Vagina (tissue), 2 donors: ENCODE measurements at places on chromosomes 7 and 10. TPM values are rescaled to one million over a fixed set of nuclear protein-coding genes. Genes with fewer than 3 reads are reported as not detected.

The AKR1C4 gene
- total RNA-seq: not detected

The KEL gene
- 2.2 TPM for total RNA-seq

GRCh38 chr7:92797693-92798092 lies 38.7 kb downstream of the CDK6 start:
- no peaks in the 10 kb centered on the region for H3K36me3 ChIP-seq
- H3K4me1 ChIP-seq: peaks cover 39% of the 10 kb centered on the region
- no peaks in the 10 kb centered on the region for H3K27me3 ChIP-seq
- no peak for DNase-seq
- no peak overlapping the region for H3K27ac ChIP-seq
- no peak overlapping the region for H3K4me3 ChIP-seq

DNA sequence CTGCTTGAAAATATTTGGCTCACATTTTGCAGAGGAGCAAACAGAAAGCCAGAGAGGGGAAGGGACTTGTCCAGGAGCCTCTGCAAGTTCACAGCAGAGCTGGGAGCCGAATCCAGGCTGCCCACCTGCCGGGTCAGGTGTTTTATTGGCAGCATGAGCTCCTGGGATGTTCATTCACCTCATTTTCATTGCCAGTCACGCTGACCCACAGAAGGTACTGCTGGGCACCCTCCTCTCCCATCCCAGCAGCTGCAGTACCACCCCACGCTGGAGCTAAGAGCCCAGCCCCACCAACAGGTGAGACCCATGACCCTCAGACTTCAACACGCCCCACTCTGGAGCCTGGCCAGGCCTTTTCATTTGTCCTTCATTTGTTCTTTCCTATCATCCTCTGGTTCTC lies 102.7 kb downstream of the GRID1 start:
- DNase-seq: peak; percentile 64
- H3K27me3 ChIP-seq: no peaks in the 10 kb centered on the region
- no peaks in the 10 kb centered on the region for H3K36me3 ChIP-seq
- peaks cover 20% of the 10 kb centered on the region for H3K4me1 ChIP-seq

The RAMP3 gene
- 50.1 TPM for total RNA-seq

GRCh38 chr10:126475074-126475691 lies 86.9 kb upstream of the ADAM12 start:
- H3K27ac ChIP-seq: no peak overlapping the region
- no peaks in the 10 kb centered on the region for H3K27me3 ChIP-seq
- H3K4me1 ChIP-seq: no peaks in the 10 kb centered on the region

- H3K27ac ChIP-seq: no peak overlapping the region
- no peak overlapping the region for H3K4me3 ChIP-seq
- H3K27me3 ChIP-seq: no peaks in the 10 kb centered on the region
- no peaks in the 10 kb centered on the region for H3K4me1 ChIP-seq
- no peaks in the 10 kb centered on the region for H3K36me3 ChIP-seq
These were observed 245.1 kb upstream of the AOAH start for GRCh38 chr7:36969376-36969775.

- H3K27ac ChIP-seq: no peak overlapping the region
- no peaks in the 10 kb centered on the region for H3K36me3 ChIP-seq
- DNase-seq: no peak
- no peaks in the 10 kb centered on the region for H3K4me1 ChIP-seq
- no peaks in the 10 kb centered on the region for H3K27me3 ChIP-seq
- no peak overlapping the region for H3K4me3 ChIP-seq
These were observed 23.7 kb downstream of the SRRM3 start for GRCh38 chr7:76225379-76225778.

- no peak overlapping the region for H3K4me3 ChIP-seq
- no peaks in the 10 kb centered on the region for H3K36me3 ChIP-seq
- peak overlapping the region; percentile 93 for H3K27ac ChIP-seq
- H3K4me1 ChIP-seq: peaks cover 29% of the 10 kb centered on the region
These were observed 1.8 kb upstream of the CSGALNACT2 start for GRCh38 chr10:43136432-43136831.

DNA sequence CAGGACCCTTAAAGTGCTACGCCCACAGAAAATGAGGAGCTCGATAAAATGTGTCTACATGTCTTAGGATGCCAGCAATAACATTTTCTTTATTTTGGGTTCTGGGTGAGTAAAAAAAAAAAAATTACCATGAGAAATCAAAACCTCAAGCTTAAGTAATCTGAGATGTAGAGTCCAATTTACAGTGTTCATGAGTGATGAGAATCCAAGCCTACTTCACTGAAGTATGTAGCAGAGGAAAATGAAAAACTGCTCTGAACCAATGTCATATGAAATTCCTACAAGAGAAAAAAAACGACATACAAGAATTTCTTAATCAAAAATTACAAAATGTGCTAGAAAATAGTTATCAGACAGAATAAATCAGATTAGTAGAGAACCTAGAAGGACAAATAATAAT lies 274.4 kb downstream of the HTR7 start:
- no peak overlapping the region for H3K4me3 ChIP-seq
- no peaks in the 10 kb centered on the region for H3K4me1 ChIP-seq
- no peaks in the 10 kb centered on the region for H3K27me3 ChIP-seq
- DNase-seq: no peak

GRCh38 chr10:110755781-110756180 lies 111.6 kb downstream of the RBM20 start:
- H3K27ac ChIP-seq: no peak overlapping the region
- H3K27me3 ChIP-seq: no peaks in the 10 kb centered on the region
- H3K36me3 ChIP-seq: no peaks in the 10 kb centered on the region
- peak; percentile 60 for DNase-seq

GRCh38 chr10:104750291-104750690 lies 109.2 kb downstream of the SORCS3 start:
- H3K27me3 ChIP-seq: no peaks in the 10 kb centered on the region
- no peak for DNase-seq
- H3K4me1 ChIP-seq: no peaks in the 10 kb centered on the region
- no peak overlapping the region for H3K4me3 ChIP-seq

The KLHL7 gene
- 21.6 TPM for total RNA-seq

The LRRD1 gene
- total RNA-seq: 0.49 TPM

GRCh38 chr7:54846273-54846672 lies 87.3 kb upstream of the SEC61G start:
- no peak overlapping the region for H3K4me3 ChIP-seq
- H3K27me3 ChIP-seq: no peaks in the 10 kb centered on the region
- no peaks in the 10 kb centered on the region for H3K36me3 ChIP-seq
- DNase-seq: no peak
- H3K4me1 ChIP-seq: peaks cover 6% of the 10 kb centered on the region
- H3K27ac ChIP-seq: no peak overlapping the region

- no peaks in the 10 kb centered on the region for H3K4me1 ChIP-seq
- DNase-seq: no peak
- H3K36me3 ChIP-seq: no peaks in the 10 kb centered on the region
- H3K27ac ChIP-seq: no peak overlapping the region
- H3K27me3 ChIP-seq: no peaks in the 10 kb centered on the region
These were observed 92.9 kb downstream of the SRPK2 start for GRCh38 chr7:105295596-105296352.

DNA sequence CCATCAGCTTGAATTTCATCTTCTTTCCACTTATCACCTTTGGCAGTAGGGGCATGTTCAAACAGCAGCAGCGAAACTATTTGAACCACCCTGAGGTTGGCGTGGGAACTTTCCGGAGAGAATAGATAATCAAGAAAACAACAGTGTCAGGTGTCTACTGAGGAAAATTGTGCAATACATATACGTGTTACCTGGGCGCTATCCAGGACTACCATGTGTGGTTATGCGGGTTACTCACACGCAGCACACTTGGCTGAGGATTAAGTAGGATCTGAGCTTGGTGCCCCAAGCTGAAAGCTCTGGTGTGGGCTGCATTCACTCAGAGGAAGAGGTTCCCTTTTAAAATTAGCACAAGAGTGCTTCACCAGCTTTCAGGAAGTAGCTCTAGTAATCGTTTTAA lies 8.8 kb upstream of the ABI1 start:
- H3K27me3 ChIP-seq: no peaks in the 10 kb centered on the region
- no peak overlapping the region for H3K4me3 ChIP-seq
- H3K36me3 ChIP-seq: no peaks in the 10 kb centered on the region
- no peak for DNase-seq
- H3K27ac ChIP-seq: no peak overlapping the region

The ASZ1 gene
- not detected for total RNA-seq

- no peaks in the 10 kb centered on the region for H3K36me3 ChIP-seq
- H3K27me3 ChIP-seq: no peaks in the 10 kb centered on the region
- no peak for DNase-seq
- H3K4me3 ChIP-seq: no peak overlapping the region
These were observed 4.0 kb upstream of the CLEC5A start for GRCh38 chr7:141950806-141951205.

- DNase-seq: no peak
- H3K36me3 ChIP-seq: no peaks in the 10 kb centered on the region
- H3K4me1 ChIP-seq: peaks cover 15% of the 10 kb centered on the region
- H3K4me3 ChIP-seq: peak overlapping the region; percentile 54
These were observed 55.1 kb upstream of the FHIP2A start for GRCh38 chr10:114766470-114766869.

- H3K27ac ChIP-seq: no peak overlapping the region
- no peak for DNase-seq
These were observed 24.2 kb upstream of the SMIM30 start for GRCh38 chr7:113142385-113143119.

The HOXA10 gene
- total RNA-seq: 19.2 TPM

- no peaks in the 10 kb centered on the region for H3K36me3 ChIP-seq
- H3K27me3 ChIP-seq: no peaks in the 10 kb centered on the region
- H3K4me3 ChIP-seq: no peak overlapping the region
These were observed 300.8 kb downstream of the SDHAF3 start for GRCh38 chr7:97418312-97418711.

DNA sequence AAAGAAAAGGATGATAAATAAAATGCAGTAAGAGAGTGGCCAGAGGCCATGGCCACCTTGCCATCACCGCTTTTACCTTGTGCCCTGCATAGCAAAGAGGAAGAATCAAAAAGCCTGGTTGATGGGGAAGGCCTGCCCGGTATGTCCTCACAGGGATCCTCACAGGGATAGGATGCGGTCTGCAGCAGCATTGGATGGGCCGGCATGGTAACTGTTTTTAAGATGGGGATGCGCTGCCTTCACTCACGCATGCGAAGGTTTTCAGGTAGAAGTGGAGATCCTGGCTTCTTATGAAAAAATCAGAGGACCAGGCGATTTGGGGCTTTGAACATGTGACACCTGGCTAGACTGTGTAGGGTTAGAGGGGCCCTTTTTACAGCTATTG lies 12.5 kb downstream of the PNLIPRP2 start:
- H3K27me3 ChIP-seq: no peaks in the 10 kb centered on the region
- H3K36me3 ChIP-seq: no peaks in the 10 kb centered on the region
- DNase-seq: no peak

The TMEM209 gene
- total RNA-seq: 10.8 TPM

The NRG3 gene
- not detected for total RNA-seq

- H3K36me3 ChIP-seq: no peaks in the 10 kb centered on the region
- DNase-seq: no peak
- no peak overlapping the region for H3K27ac ChIP-seq
These were observed 96.5 kb downstream of the ADCY1 start for GRCh38 chr7:45670717-45671116.

DNA sequence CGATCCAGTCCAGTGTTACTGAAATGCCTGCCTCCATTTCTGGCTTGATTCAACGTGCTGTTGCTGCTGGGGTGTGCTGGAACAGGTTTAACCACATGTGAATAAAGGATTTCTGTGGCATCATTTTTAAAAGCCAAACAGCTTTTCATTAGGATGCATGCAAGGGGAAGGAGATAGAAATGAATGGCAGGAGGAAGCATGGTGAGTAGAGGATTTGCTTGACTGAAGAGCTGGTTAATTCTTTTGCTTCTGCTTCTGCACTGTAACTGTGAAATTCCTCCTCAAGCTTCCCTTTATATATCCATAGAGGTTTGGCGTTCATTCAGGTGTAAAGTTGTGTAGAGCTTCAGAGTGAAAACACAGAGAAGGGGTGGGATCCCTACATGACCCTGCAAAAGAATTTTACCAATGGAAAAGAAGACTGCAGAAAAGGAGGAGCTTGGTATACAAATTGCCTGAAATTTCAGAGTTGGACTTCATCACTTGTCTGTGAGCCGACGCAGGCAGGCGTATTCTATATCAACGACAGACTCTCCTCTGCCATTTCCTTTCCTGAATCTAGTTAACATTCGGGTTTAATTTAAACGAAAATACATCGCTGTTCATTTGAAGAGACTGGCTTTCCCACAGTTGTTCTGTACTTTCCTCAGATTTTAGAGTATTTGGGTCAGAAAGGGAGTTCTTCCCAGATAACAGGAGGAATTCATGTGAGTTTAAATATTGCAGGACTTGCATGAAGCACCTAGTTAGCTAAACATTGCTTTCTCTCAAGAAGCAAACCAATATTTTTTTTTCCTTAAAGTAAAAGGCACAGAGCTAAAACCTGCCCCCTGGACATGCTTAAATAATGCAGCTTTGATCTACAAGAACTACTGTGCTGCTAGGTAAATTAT lies at the start of gene SOSTDC1:
TSS of gene SOSTDC1 (minus strand) at position 270 of the 893 bp plus-strand sequence. CDS start at position 200, 70 bp downstream.
- H3K4me3 ChIP-seq: peak within 1 kb of the TSS; percentile 14
- no peaks in the 10 kb centered on the region for H3K36me3 ChIP-seq
- no peak within 1 kb of the TSS for H3K27ac ChIP-seq
- no peaks in the 10 kb centered on the region for H3K27me3 ChIP-seq

GRCh38 chr7:43954524-43955228 lies 28.4 kb downstream of the UBE2D4 start:
- no peak for DNase-seq
- H3K27ac ChIP-seq: no peak overlapping the region
- H3K4me3 ChIP-seq: no peak overlapping the region
- H3K4me1 ChIP-seq: no peaks in the 10 kb centered on the region
- H3K36me3 ChIP-seq: no peaks in the 10 kb centered on the region

DNA sequence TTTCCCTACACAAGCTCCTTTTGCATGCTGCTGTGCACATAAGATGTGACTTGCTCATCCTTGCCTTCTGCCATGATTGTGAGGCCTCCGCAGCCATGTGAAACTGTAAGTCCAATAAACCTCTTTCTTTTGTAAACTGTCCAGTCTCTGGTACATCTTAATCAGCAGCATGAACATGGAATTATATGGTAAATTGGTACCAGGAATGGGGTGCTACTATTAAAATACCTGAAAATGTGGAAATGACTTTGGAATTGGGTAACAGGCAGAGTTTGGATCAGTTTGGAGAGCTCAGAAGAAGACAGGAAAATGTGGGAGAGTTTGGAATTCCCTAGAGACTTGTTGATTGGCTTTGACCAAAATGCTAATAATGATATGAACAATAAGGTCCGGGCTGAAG lies 181.8 kb downstream of the GPR158 start:
- H3K27me3 ChIP-seq: no peaks in the 10 kb centered on the region
- H3K4me3 ChIP-seq: no peak overlapping the region
- DNase-seq: no peak
- H3K4me1 ChIP-seq: no peaks in the 10 kb centered on the region
- no peaks in the 10 kb centered on the region for H3K36me3 ChIP-seq
- H3K27ac ChIP-seq: no peak overlapping the region
